ENCODE measurements at places on chromosomes 2 and 18.

- DNase-seq = no peak
Observed at GRCh38 chr2:145653553-145653952, 1133.6 kb upstream of the ZEB2 start.

- DNase-seq = no peak
Observed at GRCh38 chr2:106990297-106990696, 104.3 kb upstream of the ST6GAL2 start.

DNA sequence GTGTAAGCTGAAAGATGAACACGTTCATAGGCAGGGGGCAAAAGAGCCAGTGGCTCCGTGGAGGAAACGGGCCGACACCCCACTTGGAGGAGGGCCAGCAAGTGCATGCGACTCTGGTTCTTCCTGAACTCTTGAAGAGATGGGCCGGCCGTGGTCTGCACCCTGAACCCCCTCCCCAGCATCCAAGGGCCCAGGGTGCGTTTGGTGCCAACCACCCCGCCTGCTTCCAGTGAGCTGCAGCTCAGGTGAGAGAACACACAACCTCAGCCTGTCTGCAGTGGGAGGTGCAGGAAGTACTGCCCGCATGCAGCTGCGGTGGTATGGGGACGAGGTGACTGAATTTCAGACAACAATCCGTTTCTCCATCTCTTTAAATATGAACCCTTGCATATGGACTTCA lies 58.9 kb downstream of the ADNP2 start:
- no peak for DNase-seq

DNA sequence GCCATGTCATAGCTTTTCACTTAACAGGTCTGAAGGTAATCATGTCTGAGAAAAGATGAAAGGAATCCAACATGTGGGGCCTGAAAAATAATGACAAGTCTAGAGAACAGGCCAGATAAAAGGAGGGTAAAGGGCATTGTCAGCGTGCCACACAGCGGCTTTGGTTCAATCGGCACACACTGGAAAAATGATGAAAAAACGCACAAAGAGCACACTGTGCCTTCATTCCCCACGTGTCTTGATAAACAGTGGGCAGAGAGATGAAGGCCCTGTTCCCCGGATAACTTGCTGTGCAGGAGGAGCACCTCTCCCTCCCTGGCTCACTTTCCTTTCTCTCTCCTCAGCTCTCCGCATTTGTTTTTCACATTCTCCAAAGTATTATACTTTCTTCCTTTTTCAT lies 766.3 kb downstream of the TDRD15 start:
- DNase-seq = no peak

DNA sequence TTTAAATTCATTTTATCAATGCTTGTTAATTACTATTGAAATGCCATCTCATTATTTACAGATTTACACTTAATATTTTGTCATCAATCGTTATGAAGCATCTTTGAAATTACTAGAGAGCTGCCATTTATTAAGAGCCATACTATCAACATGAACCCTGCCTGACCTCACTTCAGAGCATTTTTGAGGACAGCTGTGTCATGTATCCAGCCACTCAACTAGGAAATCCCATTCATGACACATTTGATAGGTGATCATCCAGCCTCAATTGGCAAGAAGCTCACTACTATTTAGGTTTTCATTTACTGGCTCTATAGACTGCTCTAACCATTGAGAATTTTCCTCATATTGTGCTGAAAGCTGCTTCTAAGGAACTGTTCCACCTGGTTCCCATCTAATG lies 40.6 kb upstream of the TLK1 start:
- DNase-seq = no peak

DNA sequence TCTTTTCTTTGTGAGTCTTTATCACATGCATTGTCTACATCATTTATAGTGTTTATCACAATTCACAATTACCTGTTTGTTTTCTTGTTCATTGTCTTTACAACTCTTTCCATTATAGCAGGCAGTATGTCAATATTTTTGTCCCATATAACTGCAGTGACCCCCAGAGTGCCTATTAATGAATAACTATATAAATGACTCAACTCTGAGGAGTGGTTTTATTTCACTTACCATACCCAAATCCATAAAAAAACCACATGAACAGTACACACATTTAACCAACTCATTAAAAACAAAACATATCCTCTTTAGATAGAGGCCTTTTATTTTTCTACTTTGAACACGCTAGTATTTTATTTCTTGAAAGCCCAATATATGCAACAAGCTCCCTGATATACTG lies 1419.1 kb upstream of the NXPH2 start:
- DNase-seq = no peak

DNA sequence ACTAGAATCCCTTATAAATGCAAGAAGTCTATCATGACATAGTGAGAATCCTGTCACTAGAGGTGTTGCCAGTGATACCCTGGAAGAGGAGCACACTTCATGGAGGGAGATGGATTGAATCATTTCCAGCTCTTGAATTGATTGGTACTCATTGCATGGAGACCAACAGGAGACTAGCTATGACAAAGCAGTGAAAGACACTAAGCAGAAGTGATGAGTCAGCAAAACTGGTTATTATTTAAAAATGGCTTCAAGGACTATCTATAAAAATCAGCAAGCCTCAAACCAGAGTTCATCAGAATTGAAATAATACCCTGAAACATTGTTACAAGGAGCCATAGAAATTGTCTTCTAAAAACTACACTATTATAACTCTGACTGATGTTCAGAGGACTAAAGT lies 200.3 kb downstream of the PDE11A start:
- DNase-seq = no peak

DNA sequence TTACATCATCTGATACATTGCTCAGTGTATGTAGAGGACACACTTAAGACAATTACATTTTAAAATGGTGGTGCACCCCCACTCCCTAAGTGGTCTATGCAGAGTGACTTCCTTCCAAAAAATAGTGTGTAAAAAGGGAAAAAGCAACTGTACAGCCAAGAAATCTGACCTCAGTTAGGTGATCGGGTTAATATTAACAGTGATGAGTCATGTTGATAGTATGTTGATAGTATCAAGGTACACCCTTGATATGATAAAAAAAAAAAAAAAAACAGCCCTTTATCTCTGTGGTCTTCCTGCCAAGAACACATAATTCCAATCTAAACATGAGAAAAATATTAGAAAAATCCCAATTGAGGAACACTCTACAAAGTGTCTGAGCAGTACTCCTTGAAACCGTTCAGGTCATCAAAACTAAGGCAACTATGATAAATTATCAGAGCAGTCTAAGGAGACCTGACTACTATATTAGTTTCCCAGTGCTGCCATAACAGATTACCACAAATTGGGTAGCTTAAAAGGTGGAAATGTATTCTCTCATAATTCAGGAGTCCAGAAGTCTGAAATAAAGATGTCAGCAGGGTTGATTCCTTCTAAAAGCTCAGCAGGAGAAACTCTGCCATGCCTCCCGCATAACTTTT lies 171.9 kb downstream of the ARHGAP28 start:
- DNase-seq = no peak
